NCI-H524 treated with DMSO at 0.1 percent for 48 hours (cell line): ENCODE measurements at places on chromosomes 12 and 14.

- no peak for DNase-seq
Observed at GRCh38 chr14:50447461-50447860, 50.8 kb upstream of the CDKL1 start.

DNA sequence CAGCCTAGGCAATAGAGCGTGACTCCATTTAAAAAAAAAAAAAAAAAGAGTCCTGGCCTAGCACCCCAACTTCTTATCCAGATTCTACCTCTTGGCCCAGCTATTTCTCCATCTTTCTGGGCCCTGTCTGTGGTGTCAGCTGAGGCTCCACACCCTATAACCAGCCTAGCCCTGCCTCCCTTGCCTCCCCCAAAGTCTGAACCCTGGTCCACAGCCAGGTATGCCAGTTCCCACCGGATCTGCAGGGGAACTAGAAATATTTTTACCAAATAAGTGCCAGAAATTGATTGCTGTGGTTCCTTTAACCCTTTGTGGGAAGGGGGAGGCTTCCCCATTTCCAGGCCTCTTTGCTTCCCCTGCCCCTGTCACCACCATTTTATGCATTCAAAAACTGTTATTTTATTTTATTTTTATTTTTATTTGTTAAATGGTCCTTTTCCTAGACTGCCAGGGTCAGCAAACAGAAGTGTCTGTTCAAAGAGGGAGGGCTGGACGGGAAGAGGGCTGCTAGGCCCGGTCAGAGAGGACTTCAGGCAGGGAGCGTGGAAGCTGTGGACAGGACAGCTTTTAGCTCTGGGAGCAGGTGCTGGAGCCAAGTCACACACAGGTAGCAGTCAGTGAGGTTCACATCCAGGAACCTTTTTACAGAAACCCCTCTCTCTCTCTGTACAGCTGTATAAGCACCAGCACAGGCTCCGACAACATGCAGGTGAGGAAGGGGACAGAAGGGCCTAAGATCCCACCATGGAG is 23.2 kb downstream of the TTC9 start:
- DNase-seq = no peak

- DNase-seq = no peak
Observed at GRCh38 chr12:99019798-99020197, 374.7 kb downstream of the APAF1 start.

GRCh38 chr14:89360277-89360676 is 56.8 kb downstream of the FOXN3 start:
- DNase-seq = no peak

- DNase-seq = no peak
Observed at GRCh38 chr12:95215949-95216348, 1.3 kb downstream of the FGD6 start.

GRCh38 chr12:6946033-6946919 is 2.5 kb downstream of the C12orf57 start:
- no peak for DNase-seq

GRCh38 chr12:89884952-89885351 is 176.3 kb upstream of the ATP2B1 start:
- DNase-seq = peak; percentile 38

GRCh38 chr14:33331176-33331949 is 392.7 kb downstream of the NPAS3 start:
- no peak for DNase-seq

GRCh38 chr14:96881713-96882112 is 84.5 kb downstream of the VRK1 start:
- DNase-seq = no peak

- no peak for DNase-seq
Observed at GRCh38 chr12:1763153-1763552, 57.2 kb upstream of the LRTM2 start.

- no peak for DNase-seq
Observed at GRCh38 chr14:72701605-72702004, 192.3 kb downstream of the DPF3 start.

DNA sequence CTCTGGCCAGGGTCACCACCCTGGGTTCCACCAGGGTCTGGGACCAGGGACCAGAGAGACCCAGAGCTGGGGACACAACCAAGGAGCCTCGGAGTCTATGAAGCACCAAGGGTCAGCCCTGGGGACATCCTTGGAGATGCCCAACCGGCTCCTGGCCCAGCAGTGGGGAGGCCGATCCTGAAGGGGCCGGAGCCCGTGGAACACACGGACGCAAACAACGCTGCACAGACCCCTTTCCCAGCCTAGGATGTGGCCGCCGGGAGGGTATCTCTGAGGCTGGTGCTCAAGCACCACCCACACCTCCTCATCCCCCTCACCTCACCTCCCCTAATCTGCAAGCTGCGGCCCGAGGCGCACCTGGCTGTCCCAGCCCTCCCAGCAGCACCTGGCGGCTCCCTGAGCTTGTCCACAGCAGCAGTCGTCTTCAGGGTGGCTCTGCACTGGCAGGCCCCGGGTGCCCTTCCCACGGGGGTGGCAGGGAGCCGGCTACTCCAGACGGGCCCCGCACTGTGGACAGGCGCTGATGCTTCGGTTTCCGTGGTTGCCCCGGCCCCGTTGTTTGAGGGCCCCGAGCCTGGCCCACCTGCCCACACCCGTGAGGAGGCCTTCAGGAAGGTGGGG is 146.8 kb upstream of the C14orf180 start:
- DNase-seq = no peak

- DNase-seq = no peak
Observed at GRCh38 chr14:89842837-89843236, 111.7 kb downstream of the EFCAB11 start.

DNA sequence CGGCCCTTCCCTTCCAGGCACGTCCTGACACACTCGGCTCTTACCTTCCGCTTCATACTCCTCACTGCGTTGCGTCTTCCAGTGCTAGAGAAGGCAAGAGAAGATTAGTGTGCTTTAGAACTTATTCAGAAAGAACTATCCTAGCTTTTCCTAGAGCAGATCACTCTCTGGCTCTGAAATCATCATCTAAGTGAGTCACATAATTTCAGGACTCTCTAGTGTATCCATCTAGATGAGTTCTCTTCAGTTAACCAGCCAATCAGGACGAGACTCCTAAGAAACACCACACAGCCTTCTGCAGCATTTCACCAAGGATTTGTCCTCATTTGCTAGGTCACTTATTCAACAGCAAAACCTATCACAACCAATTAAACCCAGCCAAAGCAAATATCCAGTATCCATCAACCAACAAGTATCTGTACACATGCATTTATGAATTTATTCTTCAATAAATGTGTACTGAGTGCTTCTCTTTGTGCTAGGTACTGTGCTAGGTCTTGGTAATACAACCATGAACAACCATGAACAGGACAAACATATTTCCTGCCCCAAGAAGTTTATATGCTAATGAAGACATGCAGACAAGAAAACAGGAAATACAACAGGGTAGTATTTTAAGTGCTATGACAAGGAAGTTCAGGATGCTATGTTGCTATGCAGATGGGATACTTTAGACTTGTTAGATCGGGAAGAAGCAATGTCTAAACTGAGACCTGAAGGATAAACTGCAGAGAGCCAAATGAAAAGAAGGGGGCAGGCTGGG is 52.1 kb downstream of the NIN start:
- DNase-seq = no peak

- no peak for DNase-seq
Observed at GRCh38 chr14:43249591-43249990, 1257.5 kb downstream of the FSCB start.

GRCh38 chr12:56632701-56633467 is 2.8 kb upstream of the BAZ2A start:
- DNase-seq = no peak
